Left lung (tissue), 14 donors: ENCODE measurements at places on chromosomes 12 and 14. TPM values are rescaled to one million over a fixed set of nuclear protein-coding genes. Genes with fewer than 3 reads are reported as not detected.

TTC6 gene
- total RNA-seq = 3.2 TPM

APAF1 gene
- 34.5 TPM for total RNA-seq

PCED1B gene
- total RNA-seq = 8.1 TPM

TRIAP1 gene
- 29.1 TPM for total RNA-seq

TMPRSS12 gene
- not detected for total RNA-seq

TMEM132D gene
- total RNA-seq = not detected

KIF5A gene
- 0.38 TPM for total RNA-seq

DNA sequence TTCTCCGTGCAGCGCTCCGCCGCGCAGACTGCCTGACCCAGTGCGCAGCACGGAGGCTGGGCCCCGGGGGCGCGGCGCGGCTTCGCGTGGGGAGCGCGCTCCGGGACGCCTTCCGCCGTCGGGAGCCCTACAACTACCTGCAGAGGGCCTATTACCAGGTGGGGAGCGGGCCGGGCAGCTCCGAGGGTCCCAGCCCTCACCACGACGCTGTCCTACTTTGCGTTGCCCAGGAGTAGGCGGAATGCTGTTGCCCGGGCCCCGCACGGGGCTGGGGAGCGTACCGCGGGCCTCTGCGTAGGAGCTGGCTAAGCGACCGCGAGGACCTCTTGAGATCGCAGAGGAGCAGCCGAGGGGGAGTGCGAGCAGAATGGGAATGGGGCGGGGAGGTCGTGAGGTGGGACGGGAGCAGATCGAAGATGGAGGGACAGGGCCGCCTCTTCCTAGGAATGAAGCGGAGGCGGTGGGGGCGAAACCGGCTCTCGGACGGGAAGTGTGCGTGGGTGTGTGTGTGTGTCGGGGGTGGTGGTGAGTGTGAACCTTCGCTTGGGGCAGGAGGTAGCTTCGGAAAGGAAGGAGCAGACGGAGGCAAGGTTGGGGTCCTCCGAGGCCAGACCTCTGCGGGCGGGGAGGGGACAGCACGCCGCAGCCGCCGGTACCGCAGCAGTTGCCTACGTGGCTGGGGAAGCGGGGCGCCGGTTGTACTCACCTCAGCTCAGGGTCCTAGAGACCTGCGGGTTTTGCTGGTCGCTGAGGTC is 751 bp downstream of the P3H3 start:
- DNase-seq = peak; percentile 82

- DNase-seq = no peak
Measured at GRCh38 chr14:100421756-100422470, 98.8 kb downstream of the SLC25A47 start.

DNA sequence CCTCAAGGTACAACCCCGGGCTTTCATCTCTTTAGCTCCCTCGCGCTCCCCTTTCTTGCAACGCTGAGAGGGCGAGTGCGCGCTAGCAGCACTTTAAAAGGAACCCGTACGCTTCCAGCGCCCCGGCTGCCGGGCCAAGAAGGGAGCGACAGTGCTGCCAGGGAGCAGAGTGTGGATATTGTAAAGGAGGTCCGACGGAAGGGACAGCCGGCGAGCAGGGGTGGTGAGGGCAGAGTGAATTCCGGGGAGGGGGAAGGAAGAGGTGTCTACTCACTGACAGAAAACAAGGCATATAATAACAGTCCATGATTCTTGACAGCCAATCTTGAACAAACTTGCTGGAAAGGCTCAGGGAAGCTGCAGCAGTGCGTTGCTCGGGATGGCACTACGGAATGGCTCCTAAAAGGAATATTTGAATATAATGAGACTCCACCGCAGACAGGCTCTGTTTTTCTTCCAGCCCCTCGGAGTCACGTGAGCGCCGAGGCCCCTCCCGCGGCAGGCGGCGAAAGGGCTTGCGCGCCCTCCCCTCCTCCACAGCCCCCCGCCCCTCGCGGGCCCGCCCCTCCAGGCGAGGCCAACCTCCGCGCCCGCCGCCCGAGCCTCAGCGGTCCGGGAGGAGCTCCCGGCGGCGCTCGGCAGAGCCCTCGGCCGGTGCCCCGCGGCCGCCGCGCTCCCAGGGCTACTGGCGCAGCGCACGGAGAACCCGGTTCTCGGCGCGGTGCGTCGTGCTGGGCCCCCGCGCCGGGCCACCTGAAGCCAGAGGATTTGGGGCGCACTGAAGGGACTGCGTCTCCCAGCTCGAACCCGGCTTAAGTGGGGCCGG is 3.4 kb downstream of the BMP4 start:
- DNase-seq = peak; percentile 94

GRCh38 chr12:124566161-124566996 is 1.0 kb downstream of the NCOR2 start:
- DNase-seq = peak; percentile 83

- no peak for DNase-seq
Measured at GRCh38 chr12:87922736-87923135, 106.5 kb downstream of the C12orf50 start.

DNA sequence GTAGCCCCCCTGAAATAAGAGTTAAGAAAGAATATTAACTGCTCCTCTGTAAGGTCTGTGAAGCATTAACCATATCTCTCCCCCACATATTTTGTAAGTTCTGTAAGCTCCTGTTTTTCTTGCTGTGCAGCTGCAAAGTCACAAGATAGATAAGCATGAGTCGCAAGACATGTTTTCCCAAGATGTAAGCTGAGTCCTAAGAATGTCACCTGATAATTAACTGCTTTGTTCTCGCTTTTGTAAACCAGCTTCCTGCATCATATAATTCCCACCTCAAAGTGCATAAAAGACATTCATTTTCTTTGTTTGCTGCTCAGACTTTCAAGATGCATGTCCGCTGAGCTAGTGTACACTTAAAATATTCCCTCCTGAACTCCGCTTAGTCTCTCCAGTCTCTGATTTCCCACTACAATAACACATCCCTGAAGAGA is 27.0 kb upstream of the PHC1 start:
- no peak for DNase-seq

- DNase-seq = no peak
Measured at GRCh38 chr12:108833757-108834472, 23.5 kb downstream of the SSH1 start.

GRCh38 chr14:96055065-96055752 is 16.0 kb downstream of the C14orf132 start:
- no peak for DNase-seq

GRCh38 chr14:68424443-68425172 is 368.3 kb downstream of the ZFP36L1 start:
- no peak for DNase-seq

GRCh38 chr14:94970941-94971730 is 186.2 kb downstream of the DICER1 start:
- no peak for DNase-seq

- no peak for DNase-seq
Measured at GRCh38 chr12:25347716-25348592, 97.2 kb upstream of the KRAS start.

DNA sequence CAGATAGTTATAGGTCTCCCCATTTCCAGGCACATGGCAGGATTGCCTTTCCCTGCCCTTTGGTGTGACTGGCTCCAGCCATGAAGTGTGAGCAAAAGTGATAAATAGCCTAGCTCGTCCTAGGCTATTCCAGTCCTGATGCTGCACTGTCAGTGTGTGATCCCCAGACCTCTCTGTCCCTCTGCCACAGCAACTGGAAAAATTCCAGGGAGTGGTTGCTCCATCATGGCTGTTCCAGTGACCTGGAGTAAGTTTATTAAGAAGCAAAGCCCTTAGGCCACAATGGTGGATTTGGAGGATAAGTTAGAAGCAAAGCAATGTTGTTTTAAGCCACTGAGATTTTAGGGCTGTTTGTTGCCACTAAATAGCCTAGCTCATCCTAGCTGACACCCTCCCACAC is 9.8 kb upstream of the KRT83 start:
- no peak for DNase-seq

- DNase-seq = peak; percentile 43
Measured at GRCh38 chr12:19382111-19382526, 57.2 kb upstream of the AEBP2 start.

GRCh38 chr12:69511469-69512267 is 41.5 kb downstream of the FRS2 start:
- DNase-seq = no peak

DNA sequence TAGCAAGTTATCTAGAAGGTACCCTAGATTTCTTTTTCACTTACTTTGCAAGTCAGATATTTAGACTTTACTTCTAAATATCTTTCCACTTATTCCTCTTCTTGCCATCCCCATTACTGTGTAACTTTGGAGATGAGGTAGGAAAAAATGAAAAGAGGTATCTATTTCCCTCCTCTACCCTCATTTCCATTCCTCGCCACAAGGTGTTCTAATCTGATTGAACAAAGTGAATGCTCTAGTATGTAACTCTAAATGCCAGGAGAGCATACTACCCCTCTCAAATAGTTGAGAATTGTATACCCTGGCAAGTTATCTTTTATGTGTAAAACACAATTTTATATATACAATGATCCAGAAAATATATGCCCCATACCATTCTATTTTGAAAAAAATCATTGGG is 1.7 kb upstream of the LDHB start:
- DNase-seq = no peak

GRCh38 chr12:40618636-40619035 is 73.6 kb upstream of the CNTN1 start:
- no peak for DNase-seq

- peak; percentile 58 for DNase-seq
Measured at GRCh38 chr12:124655698-124656516, 88.5 kb upstream of the NCOR2 start.

GRCh38 chr12:20701106-20701505 is 6.0 kb downstream of the SLCO1C1 start:
- DNase-seq = no peak

- DNase-seq = no peak
Measured at GRCh38 chr12:116881325-116881876, at the start of gene HRK. Gene HRK (minus strand): TSS chr12:116881441. CDS start chr12:116881307, 134 bp downstream.

GRCh38 chr12:13165617-13166041 is 30.9 kb upstream of the EMP1 start:
- no peak for DNase-seq

DNA sequence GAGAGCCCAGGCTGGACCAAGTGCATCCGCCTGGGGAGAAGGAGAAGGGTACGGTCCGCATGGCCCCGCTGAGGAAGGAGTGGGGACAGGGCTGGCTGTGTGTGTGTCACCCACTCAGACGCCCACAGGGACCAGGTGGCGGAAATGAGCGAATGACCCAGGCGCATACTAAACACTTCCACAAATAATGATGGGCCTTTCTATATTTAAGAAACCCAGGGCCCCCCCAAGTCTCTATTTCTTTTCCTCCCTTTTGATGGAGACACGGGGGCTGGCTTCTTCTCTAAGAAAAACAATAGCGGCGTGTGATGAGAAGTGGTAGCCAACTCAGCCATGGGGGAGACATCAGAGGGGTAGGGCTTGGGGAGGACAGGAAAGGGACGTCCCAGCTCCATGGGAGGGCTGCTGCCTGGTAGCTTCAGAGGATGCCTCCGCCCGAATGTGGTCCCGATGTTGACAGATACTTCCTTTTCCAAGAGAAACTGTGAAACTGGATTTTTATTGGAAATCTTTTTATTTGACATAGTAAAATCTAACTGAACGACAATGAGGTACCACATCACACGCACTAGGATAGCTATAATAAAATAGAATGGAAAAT is 6.3 kb upstream of the MAP1LC3B2 start:
- DNase-seq = no peak

- peak; percentile 93 for DNase-seq
Measured at GRCh38 chr12:124727264-124727800, 136.3 kb downstream of the SCARB1 start.

DNA sequence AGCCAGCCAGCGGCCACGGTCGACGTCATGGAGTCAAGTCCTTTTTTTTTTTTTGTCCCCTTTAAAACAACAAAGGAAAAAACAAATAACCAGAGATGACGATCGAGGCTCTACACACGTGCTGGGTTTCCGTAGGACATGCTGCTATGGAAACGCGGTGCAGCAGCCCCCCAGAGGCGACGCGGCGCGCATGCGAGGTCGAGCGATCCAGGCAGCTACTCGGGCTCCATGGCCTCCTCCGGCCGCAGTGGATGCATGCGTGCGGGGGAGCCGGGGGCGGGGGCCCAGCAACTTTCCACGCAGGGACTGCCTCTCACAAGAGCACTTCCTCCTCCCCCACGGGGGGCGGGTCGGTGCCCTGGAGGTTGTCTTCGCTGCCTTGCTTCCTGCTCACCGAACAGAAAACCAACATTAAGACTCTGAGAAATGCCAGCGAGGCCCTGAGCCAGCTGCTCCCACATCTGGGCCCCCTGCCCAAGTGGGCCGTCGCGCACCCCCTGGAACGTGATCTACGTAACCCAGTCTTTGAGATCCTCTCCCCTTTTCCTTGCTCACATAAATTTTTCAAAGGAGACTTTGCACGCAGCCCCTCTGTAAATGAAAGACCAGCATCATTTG is 30.7 kb downstream of the P2RX4 start:
- peak; percentile 57 for DNase-seq
